ENCODE measurements at places on chromosomes 13 and 19.

DNA sequence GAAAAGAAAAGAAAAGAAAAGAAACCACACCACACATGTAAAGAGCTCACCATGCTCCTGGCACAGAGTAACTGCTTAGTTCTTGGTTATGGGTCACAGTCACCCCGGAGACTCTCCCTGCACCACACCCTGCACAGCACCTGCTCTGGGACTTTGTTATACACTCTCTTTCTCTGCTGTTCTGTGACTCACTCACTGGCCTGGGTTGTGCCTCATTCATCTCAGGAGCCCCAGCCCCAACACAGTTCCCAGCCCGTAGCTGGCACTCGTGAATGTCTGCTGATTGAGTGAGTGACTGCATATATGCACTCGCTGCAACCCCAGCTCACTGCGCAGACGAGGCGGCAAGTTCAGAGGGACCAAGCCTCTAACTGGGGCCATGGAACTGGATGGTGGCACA is 22.9 kb upstream of the ZNF507 start:
- no peak for DNase-seq

- peak; percentile 71 for DNase-seq
Observed at GRCh38 chr19:2770055-2771013, 12.7 kb downstream of the SGTA start.

GRCh38 chr19:35949131-35949530 is 13.0 kb downstream of the LRFN3 start:
- no peak for DNase-seq

DNA sequence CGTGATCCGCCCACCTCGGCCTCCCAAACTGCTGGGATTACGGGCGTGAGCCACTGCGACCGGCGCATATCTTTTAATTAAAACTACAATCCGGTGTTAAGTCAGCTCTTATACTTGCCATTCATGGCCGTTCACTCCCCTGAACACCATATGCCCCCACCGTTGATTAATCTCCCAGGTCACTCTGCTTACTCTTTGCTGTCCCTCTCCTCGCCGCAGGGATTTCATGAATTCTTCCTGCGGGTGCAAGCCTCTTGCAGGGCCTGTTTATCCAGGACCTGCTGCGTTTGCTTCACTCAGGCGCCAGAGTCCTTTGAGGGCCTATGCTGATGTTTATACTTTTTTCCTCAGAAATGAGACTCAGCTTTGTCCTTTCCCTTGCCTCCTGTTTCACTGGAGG is 996 bp downstream of the ERVV-2 start:
- DNase-seq, result no peak

DNA sequence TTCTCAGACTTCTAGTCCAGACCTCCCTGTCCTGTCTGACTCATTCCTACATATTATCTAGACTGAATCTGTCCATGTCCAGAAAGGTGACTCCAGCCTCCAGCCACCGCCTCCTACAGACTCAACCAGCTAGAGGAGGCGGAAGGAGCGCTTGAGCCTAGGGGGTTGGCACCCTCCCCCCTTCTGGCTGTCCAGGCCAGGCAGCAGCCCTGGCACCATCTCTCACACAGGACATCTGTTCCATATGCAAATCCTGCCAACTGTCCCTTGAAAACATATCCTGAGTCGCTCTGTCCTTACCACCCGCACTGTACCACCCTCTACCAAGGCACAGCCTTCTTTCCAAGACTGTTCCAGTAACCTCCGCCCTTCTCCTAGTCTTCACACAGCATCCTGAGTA is 150.7 kb upstream of the WASF3 start:
- no peak for DNase-seq

DNA sequence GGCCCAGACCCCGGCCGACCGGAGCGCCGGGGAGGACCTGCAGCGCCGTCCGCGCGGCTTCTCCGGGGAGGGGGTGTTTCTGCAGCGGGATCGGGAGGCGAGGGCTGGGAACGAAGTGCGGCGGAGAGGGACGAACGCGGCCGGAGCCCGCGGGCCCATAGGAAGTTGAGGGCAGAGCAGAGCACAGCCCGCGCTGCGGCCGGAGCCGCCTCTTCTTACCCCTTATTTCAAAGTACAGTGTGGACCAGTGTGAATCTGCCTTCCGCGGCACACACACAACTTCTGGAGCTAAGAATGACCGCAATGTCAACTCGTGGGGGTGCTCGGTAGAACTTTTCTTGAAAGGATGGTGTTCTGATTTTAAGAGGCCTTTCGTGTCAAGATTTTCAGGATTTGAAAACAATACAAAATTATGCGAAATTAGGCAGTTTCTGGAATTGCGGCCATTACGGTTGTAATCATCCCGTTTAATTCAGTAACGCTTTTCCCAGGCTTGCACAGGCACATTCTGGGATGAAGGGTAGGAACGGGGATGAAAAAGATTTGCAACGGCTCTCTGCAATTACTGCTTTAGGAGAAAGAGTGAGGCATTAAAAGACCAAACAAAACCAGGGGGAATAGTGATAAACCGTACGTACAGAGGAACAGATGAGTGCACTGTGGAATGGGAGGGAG is 821 bp downstream of the TDRD3 start:
- peak; percentile 93 for DNase-seq

- no peak for DNase-seq
Observed at GRCh38 chr13:51843529-51843928, 1.4 kb downstream of the TMEM272 start.
